ENCODE measurements at places on chromosomes 6 and 20.

- DNase-seq, result no peak
These were observed 56.6 kb downstream of the COL12A1 start for GRCh38 chr6:75149240-75149639.

DNA sequence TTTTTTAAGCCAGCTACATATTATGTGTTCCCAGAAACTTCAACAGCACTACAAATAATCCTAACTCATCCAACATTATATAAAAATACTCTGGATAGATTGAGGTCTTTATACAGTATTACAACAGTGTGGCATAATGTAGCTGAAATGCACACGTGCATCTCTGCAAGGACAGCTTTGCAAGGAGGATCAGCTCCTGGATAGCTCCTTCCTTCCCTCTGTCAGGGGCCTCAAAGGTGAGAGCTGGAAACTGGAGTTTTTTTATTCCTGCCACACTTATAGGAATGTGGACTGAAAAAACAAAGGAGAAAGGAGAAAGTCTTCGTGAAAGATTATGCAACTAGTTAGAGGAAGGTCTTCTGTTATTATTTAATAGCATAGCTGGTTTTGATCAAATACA is 53.1 kb downstream of the PLG start:
- DNase-seq, result no peak

DNA sequence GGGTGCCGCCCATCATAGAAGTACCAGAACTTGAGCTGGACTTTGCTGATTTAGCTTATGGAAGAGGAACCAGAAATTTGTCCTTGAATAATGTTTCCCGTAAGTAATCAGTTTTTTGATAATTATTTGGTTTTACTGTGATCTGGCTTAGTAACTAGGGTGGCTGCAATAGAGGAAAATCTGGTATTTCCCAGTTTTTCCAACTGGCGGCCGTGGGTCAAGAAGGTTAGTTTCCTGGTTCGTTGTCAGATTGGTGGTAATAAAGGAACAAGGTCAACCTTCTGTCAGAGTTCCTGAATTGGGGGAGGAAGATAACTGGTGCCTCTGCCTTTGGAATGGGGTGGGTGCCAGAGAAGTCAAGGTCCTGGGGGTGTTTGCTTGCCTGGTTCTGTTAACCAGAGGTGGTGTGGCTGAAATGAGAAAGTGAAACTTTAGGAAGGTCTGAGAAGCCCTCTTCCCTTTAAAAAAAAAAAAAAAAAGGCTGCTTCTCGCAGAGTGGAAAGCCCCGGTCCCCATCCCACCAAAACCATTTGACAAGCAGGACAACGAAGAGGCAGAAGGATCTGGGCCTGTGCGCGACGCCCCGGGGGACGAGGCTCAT is at the start of gene CALHM6:
TSS of gene CALHM6 (plus strand) at position 45 of the 601 bp plus-strand sequence. CDS start at position 600, 555 bp downstream.
- DNase-seq, result no peak

GRCh38 chr6:127907960-127908640 is 7.2 kb upstream of the THEMIS start:
- DNase-seq, result peak; percentile 42

DNA sequence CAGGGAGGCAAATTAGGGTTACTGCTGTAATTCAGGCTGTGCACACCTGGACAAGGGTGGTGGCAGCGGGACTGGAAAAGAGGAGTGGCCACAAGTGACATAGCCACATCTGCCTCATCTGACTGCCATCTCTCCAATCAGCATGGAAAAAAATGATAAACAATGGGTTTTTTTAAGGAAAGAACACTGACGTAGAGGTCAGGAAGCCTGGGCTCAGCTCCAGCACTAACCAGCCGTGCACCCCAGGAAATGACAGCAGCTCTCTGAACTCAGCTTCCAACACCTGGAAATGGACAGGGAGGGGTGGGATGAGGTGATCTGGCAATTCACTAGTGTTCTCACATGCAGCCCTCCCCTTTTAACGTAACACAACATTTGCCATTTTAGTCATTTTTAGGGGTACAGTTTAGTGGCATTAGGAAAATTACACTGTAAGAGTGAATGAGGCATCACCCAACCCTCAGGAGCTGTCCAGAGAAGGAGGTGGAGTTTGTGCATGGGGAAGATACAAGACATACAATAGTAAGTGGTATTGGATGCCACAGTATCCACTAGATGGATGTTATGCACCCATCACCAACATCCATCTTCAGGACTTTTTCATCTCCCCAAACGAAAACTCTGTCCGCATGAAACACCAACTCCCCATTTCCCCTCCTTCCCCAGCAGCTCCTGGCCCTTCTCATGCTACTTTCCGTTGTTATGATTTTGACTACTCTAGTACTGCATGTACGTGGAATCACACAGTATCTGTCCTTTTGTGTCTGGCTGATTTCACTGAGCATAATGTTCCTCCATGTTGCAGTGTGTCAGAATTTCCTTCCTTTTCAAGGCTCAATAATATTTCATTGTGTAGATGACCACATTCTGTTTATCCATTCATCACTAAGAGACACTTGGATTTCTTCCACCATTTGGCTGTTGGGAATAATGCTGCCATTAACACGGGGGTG is 215.5 kb upstream of the ECI2 start:
- DNase-seq, result no peak

DNA sequence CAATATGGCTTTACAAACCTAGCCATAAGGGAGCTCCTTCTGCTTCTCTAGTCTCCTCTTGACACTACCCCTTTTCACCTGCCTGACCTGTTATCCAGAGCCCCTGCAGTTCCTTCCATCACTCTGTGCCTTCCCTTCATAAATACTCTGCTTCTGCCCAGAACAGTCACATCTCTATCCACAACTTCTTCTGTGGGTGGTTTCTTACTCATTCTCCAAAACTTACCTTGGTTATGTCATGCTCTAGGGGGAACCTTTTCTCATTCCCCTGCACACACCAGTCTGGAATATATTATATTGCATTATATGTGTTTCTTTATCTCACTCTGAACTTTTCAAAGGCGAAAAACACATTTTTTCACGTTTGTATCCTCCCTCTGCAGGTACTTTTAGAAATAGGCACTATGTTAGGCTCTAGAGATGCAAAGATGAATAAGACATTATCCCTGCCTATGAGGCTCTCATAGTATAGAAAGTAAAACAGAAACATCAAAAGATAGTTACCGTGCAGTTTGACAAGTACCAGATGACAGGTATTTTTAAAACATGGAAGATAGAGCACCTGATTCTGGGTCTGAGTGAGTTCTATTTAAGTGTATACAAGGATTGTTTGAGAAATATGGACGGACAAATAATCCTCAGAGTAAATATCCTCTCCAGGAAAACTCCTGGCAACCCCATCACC is 51.5 kb downstream of the AIG1 start:
- DNase-seq, result no peak

DNA sequence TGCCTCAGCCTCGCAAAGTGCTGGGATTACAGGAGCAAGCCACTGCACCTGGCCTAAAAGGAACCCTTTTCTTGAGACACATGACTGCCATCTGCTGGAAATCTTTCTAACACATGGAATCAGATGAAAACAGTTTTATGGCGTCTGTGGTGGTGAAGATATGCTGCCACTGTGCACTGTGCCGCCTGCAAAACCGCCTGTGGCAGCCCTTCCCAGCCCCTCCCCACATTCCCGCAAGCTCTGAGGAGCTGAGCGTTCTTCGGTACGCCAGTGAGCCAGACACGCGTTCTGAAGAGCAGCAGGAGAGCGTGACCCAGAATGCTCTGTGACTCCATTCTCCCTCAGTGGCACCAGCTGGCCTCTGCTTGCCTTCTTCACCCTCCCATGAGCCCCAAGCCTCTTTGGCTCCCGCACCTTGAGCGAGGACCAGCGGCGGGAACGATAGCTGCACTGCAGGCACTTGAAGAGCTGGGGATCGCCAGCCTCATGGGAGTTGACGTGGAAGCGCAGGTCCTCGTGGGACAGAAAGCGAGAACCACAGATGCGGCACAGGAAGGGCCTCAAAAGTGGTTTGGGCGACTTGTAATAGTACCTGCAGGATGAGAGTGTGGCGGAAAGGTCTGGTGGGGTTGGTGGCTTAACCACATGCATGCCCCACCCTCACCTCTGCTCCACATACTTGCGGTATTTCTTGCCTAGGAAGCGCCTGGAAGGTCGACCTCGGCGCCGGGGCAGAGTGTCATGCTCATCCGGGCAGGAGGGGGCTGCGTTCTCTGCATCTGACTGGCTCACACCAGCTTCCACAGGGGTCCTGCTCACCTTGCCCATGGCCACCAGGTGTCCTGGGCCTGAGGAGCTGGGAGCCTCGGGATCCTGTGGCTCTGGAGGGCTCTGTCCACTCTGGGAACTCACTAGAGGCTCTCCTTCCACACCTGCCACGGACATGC is 8.7 kb downstream of the ZNF335 start:
- peak; percentile 34 for DNase-seq
